ENCODE measurements at places on chromosomes 16 and 17.
A peak's percentile ranks its signal among the peaks of the same experiment; 100 is the strongest.

DNA sequence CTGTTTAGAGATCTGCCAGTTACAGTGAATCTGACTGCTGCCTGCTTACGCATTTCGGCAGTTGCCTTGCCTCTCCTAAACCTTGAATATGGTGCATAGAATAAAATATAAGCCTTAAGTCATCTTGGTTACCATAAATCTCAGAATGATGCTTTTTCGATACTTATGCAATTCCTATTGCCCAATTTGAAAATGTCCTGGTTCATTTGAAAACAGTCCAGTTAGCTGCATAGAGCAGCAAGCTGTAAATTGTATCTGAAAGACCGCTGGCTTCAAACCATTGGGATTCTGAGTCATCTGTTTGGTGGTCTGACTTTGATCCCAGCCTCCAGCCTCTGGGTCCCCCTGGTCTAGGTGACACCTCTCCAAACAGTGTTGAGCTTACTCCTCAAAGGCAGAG, 2.7 kb upstream of the PRKCA start:
- DNase-seq = no peak

GRCh38 chr16:24539850-24540601, 660 bp downstream of the RBBP6 start:
- DNase-seq = peak; percentile 27

- DNase-seq = no peak
Observed at GRCh38 chr16:30060836-30061554, 4.6 kb upstream of the ALDOA start.

- no peak for DNase-seq
Observed at GRCh38 chr16:24734382-24734781, 4.9 kb downstream of the TNRC6A start.

- no peak for DNase-seq
Observed at GRCh38 chr16:4882633-4883285, 35.5 kb downstream of the UBN1 start.

GRCh38 chr16:28504707-28505404, 1.8 kb downstream of the IL27 start:
- no peak for DNase-seq

GRCh38 chr17:32206861-32207260, 58.8 kb upstream of the RHBDL3 start:
- no peak for DNase-seq

DNA sequence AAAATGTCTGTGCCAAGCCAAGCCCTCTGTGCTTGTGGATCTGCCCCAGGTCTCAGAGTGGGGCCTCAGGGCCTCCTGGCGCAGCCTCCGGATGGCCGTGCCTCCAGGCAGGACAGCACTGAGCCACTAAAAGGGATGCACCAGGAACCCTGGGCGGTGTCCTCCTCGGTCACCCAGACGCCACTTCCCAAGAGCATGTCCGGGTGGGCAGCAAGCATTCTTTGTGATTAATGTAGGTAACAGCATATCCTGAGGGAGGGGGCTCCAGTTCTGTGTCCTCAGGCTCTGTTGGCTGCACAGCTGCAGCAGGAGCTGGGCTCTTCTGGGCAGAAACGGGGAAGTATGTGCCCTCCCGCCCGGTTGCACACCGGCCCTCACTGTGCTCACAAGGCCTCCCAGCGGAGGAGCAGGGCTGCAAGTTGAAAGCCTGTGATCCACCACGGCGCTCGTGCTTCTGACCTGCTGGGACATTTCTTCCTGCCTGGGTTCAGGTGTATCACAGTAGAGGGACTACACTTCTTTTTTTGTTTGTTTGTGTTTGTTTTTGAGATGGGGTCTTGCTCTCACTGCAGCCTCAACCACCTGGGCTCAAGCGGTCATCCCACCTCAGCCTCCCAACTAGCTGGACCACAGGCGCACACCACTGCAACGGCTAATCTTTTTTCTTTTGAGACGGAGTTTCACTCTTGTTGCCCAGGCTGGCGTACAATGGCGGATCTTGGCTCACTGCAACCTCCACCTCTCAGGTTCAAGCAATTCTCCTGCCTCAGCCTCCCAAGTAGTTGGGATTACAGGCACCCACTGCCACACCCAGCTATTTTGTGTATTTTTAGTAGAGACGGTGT, 37.9 kb upstream of the CHMP6 start:
- no peak for DNase-seq

DNA sequence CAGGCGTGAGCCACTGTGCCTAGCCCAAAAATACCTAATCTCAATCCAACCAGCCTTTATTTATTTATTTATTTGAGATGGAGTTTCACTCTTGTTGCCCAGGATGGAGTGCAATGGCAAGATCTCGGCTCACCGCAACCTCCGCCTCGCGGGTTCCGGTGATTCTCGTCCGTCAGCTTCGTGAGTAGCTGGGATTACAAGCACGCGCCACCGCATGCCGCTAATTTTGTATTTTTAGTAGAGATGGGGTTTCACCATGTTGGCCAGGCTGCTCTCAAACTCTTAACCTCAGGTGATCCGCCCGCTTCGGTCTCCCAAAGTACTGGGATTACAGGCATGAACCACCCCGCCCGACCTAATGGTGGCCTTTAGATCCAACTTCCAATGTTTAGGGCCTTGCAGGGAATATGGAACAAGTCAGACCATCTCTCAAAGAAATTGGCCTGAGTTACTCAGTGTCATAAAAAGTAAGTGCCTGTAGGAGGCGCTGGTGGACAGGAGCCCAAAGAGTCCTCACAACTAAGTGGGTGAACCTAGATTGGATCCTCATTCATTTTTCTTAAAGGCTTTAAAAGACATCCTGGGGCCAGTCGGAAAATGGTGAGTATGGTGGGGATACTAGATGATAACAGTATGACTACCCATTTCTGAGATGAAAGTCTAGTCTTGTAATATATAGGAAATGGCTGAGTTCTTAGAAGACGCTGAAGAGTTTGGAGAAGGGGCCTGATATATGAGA, 4.6 kb downstream of the ZSCAN10 start:
- DNase-seq = no peak

DNA sequence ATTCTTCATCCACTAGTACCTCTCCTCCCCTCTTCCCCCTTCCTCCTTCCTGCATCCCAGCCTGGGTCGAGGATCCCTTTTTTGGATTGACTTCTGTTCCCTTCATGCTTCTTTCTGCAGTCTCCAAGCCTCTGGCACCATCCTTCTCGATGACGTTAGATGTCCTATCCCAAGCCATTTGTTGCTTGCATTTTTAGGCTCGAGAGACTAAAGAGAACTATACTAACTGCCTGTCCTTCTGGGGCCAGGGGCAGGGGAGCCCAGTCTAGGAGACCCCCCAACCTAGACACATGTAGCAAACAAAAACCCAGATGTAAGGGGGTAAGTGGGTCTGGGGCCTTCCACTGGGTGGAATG, 23.9 kb downstream of the UNK start:
- DNase-seq = no peak

DNA sequence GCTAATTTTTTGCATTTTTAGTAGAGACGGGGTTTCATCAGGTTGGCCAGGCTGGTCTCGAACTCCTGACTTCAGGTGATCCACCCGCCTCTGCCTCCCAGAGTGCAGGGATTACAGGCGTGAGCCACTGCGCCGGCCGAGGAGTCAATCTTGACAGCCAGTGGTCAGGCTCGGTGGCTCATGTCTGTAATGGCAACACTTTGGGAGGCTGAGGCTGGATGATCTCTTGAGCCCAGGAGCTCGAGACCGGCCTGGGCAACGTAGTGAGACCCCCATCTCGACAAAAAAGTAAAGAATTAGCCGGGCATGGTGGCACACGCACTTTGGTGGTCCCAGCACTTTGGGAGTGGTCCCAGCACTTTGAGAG, 608 bp upstream of the PGS1 start:
- DNase-seq = no peak
